ENCODE measurements at places on chromosomes 4 and X.

- DNase-seq, result no peak
Observed at GRCh38 chrX:97155816-97156215, 272.1 kb downstream of the RPA4 start.

- no peak for DNase-seq
Observed at GRCh38 chrX:41137589-41137988, 52.3 kb downstream of the USP9X start.

DNA sequence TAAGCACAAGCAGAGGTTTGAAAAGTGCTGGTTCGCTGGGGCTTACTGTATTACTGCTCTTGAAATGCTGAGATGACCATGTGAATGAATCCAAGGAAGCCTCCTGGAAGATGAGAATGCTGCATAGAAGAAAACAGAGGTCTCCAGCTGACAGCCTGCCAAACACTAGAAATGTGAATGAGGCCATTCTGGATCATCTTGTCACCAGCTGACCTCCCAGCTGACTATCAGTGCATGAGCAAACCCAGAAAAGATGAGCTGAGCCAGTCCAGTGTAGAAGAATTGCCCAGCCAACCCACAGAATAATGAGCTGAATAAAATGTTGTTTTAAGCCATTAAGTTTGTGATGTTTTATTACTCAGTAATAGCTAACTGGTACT is 49.1 kb upstream of the DYNLT3 start:
- no peak for DNase-seq

GRCh38 chr4:60344908-60345307 is 855.2 kb upstream of the ADGRL3 start:
- no peak for DNase-seq

- DNase-seq, result no peak
Observed at GRCh38 chr4:7302781-7303404, 110.6 kb downstream of the SORCS2 start.

- no peak for DNase-seq
Observed at GRCh38 chr4:71366766-71367165, 27.9 kb downstream of the SLC4A4 start.

DNA sequence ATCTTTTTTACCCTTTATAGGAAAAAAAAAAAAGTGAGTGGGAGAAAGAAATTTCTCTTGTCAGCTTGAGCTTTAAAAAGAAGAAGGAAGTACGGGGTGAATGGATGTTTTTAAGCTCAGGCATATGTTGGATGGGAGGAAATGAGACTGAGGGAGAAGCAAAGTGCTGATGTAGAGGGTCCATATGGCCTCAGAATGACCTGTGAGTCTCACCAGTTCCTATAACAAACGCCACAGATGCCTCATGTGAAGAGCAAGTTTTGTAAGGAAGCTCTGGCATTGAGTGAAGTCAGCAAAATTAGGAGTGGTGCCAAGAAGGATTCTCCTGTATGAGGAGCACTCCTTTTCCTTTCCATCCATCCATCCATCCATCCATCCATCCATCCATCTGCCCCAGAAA is 214.6 kb downstream of the PTTG2 start:
- no peak for DNase-seq

DNA sequence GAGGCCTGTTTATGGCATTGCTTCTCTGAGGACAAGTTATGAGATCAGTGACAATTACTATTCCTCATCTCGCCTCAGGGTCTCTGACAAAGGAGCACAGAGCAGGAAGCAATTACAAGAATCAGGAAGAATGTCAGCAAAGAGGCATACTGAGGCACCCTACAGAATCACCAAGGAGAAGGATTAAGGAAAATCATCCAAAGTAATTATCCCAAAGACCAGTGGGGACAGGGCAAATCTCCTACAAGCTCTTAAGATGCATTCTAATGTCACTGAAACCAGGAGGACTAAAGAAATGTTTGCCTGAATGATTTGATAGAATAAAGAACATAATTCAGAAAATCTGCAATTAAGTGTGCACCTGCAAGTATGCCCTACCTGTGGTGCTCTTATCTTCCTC is 206.2 kb downstream of the RCHY1 start:
- DNase-seq, result no peak

- no peak for DNase-seq
Observed at GRCh38 chr4:180710628-180711337, 1532.4 kb upstream of the TENM3 start.

GRCh38 chr4:108903464-108904221 is 140.8 kb upstream of the ETNPPL start:
- no peak for DNase-seq

GRCh38 chrX:40175511-40176350 is 78.0 kb upstream of the BCOR start:
- no peak for DNase-seq

DNA sequence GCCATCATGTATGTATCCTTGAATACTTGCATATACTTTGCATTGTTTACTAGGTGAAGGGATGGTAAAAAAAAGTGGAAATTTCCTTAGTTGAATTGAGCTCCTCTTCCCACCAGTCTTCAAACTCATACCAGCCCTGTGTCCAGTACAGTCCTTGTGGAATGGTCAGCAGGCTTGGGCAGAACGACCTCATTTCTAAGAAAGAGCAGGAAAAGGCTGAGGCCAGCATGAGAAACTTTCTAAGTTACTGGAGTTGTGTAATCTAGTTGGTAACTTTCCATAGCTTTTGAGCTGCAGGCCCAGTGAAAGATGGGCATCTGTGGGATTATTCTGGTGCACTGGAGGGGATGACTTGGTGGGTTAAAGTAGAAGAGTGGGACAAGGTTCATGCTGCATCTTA is 87.6 kb downstream of the DCUN1D4 start:
- no peak for DNase-seq

DNA sequence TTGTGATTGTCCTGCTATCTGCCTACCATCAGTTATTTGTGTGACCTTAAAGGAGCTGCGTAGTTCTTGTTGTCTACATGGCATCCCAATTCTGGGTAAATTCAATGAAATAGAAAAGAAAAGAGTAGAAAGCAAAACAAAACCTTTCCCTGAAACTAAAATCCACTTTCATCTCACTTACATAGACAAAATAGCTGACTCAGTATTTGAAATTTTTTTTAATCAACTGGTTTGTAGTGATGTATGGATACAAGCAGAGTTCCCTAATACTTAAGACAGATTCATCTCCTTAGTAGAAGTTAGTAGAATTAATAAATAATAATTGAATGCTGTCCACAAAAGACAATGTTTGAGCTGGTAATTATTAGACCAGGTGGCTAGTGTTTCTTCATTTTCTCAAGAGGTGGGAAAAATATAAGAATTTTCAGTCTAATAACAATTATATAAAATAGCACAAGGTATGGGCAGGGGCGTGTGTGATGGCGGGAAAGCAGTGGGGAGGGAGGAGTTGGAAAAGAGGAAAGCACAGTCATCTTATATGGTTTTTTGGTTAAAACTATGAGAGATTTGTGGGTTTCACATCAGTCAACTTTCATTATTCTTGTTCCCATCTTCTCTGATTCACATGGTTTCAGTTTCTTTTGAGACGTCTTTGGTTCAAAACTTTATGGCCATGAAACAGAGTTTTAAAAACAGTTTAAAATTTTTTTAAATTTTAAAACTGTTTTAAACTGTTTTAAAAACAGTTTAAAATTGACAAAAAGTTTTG is 275.2 kb downstream of the SPRY1 start:
- DNase-seq, result no peak

DNA sequence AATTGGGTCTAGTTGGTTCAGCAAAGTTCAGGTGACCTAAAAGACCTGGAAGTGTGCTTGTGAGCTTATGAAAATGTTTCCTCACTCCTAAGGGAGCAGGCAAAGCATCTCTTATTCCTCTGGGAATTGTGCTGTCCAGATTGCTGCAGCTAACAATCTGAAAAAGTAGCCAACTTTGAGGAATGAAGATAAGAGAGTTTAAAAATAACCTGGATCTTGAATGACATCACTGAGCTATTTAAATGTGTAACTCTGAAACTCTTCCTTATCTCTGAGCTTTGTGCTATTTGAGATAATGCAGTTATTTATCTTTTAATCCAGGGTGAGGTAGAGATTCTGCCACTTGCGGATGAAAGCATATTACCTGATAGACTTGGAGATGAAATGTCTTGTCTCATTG is 384.8 kb downstream of the PPP4R3C start:
- DNase-seq, result no peak

DNA sequence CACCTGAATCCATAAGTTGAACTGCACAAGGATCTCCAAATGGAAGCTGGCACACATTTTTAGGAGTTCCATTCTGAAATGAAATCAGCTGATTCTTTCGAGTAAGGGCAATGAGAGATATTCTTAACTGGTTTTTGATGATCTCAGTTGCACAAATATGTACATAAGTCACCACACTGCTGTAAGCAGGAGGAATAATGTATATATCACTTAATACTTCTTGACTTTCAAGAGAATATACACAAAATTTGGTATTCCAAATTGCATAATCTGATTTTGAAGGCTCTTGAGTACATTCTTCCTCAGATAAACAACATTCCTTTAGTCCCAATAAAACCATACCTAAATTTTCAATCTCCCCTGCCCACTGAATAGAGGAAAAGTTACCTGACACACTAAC is 8.2 kb downstream of the FANCB start:
- peak; percentile 40 for DNase-seq

DNA sequence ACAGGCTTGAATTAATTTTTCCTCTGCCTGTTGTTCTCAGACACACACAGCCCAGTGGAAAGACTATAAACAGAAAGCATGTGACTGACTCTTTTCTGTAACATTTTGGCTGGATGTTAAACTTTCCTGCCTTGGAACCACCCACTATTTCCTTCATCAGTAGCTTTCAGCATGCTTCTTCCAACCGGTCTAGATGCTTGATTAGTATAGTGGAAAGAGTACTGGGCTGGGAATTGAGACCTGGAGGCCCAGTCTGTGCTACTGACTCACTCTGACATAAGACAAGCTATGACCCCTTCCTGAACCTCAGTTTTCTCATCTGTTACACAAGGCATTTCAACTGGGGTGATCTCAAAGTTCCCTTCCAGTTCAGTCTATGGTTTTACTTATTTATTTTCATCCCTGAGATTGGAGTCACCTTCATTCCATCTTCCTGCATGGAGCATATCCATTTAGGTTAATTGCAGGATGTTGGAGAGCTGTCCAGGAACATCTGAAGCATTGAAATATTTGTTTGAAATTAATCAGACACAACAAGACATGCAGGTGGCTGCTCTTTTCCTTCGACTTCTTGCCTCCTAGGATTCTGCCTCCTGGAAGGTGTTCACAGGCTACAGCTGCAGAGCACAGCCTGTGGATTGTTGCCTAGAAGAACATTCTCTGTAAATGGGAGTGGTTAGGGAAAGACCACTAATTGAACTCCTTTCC is 173.4 kb downstream of the RTL9 start:
- DNase-seq, result no peak

DNA sequence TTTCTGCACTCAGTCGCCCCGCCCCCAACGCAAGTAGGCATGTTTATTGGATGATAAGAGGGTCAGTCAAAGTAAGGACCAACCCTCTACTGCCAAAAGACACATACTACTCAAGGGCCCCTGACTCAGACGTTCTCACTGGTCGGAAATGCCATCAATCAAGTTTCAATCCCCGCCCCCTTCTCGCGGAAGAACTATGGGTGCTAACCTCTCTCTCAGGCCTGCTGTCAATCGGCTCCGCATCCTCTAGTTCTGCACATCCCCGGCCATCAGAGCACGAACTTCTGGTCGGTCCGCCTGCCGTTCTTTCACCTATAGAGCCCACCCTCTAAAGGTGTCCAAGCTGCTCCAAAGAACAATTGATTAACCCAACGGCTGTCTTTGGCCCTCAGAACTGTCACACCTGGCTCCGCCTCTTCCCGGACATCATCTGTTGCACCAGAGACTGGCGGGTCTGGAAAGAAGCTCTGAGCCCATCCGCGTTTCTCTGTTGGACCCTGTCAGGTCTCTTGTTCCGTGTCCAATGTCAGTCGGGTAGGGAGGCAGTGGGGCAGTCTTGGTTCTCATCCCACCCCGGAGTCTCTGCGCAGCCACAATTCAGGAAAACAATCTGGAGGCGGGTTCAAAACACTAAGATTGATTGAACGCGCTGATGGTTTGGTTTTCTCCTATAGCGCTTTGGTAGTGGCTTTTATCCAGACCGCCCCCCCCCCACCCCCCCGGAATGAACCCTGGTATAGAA is 15.2 kb downstream of the NDUFB11 start:
- peak; percentile 86 for DNase-seq

- no peak for DNase-seq
Observed at GRCh38 chrX:24153178-24153795, 3.8 kb downstream of the ZFX start.

DNA sequence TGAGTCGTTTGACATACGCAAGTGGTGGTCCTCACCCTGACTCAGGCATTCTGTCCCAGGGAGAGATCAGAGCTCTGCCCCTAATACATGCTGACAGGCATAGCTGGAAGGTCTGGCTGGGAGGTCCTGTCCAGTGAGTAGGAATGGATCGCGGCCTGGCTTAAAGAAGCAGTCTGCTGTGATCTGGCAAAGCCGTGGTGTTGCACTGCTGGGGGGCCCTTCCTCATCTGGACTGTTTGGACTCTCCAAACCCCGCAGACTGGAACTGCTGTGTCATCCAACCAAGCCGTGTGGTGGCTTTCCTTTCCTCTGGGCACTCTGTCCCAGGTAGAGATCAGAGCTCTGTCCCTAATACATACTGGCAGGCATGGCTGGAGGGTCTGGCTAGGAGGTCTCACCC is 64.3 kb upstream of the MAGEB16 start:
- DNase-seq, result no peak

DNA sequence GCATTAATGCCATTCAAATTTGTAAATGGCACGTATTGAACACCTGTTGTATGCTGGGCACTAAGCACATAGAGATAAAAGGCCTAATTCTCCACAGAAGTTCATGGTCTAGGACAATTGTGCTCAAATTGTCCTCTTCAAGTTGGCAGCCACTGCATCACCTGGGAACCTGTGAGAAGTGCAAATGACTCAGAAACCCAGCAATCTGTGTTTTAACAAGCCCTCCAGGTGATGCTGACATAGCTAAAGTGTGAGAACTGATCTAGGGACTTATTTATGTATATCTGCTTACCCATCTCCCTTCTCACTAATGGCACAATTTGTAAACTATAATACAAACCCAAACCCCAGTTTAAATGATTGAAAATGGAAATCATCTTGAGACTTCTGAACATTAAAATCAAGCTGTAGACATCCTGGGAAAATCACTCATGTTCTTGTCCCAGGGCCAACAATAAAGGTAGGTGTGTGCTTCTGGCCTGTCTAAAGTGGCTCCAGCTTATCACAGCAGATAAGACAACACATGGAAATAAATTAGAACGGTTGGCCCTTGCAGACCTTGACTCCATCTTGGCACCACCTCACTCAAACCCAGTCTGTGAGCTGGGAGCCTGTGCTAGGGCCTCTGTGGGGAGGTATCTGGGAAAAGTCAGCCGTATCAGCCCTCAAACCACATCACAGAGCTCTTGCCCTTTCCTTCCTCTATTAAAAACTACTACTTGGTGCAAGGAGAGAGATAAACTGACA is 46.8 kb downstream of the UCHL1 start:
- no peak for DNase-seq

- DNase-seq, result peak; percentile 54
Observed at GRCh38 chr4:8303485-8304281, 34.1 kb downstream of the HTRA3 start.

DNA sequence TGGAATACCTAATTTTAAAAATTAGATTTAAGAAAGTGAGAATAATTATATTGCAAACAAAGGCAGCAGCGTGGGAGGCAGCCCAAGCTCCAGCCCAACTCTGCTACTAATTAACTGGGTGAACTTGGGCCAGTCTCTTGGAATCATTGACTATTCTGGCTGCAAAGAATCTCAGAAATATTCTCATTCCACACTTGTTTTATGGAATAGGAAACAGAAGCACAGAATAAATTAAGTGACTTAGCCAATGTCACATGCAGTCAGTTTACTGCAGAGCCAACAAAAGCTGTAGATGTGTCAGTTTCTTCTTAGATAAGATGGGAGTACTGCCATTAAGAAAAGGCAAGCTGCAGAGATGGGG is 132.6 kb upstream of the FAM9B start:
- no peak for DNase-seq

Data from AG04449 (cell line).